ENCODE measurements at places on chromosomes 6 and 20.
A peak's percentile ranks its signal among the peaks of the same experiment; 100 is the strongest.

GRCh38 chr6:63672582-63673129 is 37.1 kb downstream of the PHF3 start:
- no peak for DNase-seq

- no peak for DNase-seq
Observed at GRCh38 chr20:55271371-55271770, 733.9 kb downstream of the CBLN4 start.

GRCh38 chr6:45433533-45434380 is 56.0 kb upstream of the SUPT3H start:
- no peak for DNase-seq

DNA sequence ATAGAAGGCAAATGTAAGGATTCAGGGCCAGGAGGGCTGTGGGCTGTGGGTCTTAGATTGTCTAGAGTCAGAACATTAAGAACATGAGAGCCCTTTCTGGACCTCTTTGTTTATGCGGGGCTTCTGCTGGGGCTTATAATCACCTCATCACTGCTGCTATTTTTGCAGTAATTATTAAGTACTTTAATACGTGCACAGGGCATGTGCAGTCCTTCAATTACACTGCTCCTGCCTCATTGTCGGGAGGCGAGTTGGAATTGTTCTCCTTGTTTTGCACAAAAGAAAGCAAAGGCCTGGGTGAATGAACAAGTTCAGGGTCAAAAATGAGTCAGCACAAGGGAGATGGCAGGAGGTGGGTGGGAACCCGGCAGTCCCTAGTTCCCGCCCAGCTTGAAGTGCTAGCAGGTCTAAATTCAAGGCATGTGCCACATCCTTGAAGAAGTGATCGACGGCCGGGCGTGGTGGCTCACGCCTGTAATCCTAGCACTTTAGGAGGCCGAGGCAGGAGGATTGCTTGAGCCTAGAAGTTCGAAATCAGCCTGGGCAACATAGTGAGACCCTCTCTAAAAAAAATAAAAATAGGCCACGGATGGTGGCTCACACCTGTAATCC is 34.4 kb upstream of the PTPN1 start:
- no peak for DNase-seq

DNA sequence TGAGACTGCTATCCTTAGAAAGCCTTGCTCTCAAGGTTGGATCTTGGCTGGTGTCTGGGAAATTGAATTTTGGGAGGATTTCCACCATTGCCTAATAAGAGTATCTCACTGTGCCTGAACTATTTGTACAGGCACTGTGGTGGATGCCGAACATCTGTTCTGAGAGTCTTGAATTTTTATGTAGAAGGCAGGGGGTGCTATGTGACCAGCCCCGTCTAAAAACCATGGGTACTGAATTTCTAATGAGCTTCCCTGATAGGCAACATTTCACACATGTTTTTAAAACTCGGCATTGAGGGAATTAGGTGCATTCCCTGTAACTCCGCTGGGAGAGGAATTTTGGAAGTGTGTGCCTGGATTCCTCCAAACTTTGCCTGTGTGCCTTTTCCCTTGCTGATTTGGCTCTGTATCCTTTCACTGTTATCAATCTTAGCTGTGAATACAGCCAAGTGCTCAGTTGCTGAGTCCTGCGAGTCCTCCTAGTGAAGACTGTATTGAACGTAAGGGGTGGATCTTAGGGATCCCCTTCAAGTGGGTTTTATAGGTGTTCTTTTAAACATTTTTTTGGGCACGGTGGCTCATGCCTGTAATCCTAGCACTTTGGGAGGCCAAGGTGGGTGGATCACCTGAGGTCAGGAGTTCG is 27.6 kb upstream of the SCAF8 start:
- DNase-seq, result no peak

DNA sequence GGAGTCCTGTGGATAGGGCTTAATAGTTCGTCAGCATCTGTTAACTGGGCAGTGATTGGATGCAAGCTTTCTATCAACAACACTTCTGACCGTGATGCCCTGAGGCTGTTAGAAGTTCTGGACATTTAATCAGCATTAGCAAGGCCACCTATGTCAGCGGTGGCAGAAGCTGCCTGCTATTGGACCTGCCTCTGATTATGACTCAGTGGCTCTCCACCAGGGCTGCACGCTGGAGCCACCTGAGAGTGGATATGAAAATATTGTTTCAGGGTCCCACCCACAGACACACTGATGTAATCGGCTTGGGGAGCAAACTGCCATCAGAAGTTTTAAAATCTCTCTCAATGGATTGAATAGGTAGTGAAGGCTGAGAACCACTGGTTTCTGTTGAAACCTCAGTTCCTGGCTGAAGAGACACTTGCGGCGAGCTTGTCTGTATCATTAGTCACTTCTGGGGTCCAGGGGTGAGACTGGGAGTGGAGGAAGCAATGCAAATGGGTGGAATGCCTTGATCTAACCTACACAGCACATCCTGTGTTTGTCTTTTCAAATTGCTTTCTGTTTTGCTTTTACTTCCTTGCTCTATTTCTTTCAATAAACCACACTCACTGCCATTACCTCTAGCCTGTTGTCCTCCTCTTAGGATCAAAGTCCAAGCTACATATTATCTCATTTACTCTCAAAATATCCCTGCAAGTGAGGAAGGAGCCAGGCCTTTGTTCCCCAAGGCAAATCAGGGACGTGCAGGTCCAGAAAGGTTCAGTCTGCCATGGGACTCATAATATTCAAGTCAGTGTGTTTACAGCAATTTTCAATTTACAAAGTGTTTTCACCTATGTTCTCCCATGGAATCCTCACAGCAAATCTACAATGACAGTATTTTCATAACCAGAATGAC is 4.2 kb downstream of the CLIC5 start:
- DNase-seq, result no peak

- DNase-seq, result no peak
Observed at GRCh38 chr6:148973538-148974208, 226.8 kb downstream of the UST start.

DNA sequence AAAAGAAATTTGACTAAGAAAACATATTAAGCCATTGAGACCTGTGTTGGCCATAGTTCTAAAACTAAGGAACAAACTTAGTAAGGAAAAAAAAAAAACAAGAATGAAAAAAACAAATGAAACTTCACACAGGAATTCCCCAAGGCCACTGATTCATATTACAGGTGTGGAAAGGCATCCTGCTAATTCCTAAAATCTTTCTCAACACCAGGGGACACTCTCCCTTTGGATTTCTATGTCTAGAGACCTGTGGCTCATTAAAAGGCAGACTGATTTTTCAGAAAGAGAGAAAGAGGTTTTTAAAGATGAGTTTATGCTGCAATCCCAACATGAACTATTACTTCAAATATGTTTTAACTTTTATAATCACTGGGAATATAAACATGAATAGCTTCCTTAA is at the start of gene OR12D1:
TSS of gene OR12D1 (plus strand) at position 341 of the 400 bp plus-strand sequence.
- no peak for DNase-seq

- DNase-seq, result no peak
Observed at GRCh38 chr6:124148236-124148957, 344.7 kb downstream of the NKAIN2 start.

- DNase-seq, result no peak
Observed at GRCh38 chr6:21808045-21808470, 214.5 kb downstream of the SOX4 start.

DNA sequence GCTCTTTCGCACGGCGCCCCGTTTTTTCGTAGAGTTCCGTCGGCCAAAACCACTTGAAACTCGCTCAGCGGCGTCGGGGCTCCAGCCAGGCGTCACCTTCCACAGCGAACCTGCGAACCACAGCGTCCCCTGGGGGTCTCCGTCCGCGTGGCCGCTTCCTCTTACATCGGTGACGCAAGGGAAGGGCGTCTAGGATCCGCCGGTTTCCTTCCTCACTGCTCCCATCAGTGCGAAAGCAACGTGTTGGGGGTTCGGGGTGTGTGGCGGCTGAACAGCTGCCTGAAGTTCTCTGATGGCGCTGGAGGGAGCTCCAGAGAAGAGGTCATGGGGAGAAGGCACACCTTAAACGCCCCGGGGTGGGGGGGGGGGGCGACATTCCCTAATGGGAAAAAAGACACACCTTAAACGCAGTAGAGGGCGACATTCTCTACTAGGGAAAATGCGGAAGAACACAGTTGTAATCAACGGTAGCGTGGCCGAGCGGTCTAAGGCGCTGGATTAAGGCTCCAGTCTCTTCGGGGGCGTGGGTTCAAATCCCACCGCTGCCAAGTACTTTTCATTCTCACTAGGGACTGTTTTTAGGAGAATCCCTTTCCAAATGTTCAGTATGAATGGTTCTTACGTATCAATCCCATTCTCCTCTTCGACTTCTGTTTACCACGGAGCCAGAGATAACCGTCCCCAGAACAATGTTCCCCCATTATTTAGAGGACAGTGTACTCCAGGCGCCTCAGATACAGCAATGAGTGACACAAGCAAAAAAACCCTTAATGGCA is 16.4 kb downstream of the ZNF311 start:
- DNase-seq, result no peak

DNA sequence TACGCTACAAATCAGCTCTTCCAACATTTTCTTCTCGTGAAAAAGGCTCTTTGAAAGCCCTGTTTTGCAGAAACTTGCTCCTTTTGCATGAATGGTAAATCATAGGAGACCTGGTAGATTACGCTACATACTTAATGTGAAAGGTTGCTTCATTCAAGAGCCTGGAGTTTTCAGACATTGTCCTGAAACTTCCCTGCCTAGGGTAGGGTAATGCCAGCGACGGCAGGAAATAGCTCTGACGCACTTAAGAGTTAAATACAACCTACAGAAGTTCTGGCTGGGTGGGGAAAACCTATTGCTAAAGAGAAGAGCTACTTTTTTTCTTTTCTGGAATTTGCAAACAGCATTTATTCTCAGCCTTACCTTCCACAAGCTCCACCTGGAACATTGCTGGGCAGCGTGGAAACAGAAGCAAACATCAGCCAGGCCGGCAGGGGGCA is 144.5 kb downstream of the LPA start:
- DNase-seq, result no peak

DNA sequence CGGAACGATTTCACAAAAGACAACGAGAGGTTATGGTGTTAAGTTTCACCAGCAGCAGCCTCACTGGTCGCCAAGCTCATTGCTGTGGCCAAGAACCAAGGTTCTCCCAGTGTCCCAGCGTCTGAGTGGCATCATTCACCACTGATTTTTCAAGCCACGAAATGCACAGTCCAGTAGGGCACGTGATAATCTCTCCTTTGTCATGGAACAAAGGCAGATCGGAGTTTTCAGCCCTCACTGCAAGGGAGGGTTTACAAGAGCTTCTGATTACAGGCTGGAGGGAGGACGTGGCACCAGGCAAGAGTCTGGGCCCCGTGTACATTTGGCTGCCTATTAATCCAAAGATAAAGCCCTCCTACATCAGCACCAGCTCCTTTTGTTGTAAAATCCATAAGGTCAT is 2.0 kb downstream of the CD24 start:
- no peak for DNase-seq

- peak; percentile 54 for DNase-seq
Observed at GRCh38 chr6:142926494-142927270, 18.3 kb downstream of the HIVEP2 start.

- no peak for DNase-seq
Observed at GRCh38 chr6:67640484-67640883, 994.6 kb upstream of the ADGRB3 start.

DNA sequence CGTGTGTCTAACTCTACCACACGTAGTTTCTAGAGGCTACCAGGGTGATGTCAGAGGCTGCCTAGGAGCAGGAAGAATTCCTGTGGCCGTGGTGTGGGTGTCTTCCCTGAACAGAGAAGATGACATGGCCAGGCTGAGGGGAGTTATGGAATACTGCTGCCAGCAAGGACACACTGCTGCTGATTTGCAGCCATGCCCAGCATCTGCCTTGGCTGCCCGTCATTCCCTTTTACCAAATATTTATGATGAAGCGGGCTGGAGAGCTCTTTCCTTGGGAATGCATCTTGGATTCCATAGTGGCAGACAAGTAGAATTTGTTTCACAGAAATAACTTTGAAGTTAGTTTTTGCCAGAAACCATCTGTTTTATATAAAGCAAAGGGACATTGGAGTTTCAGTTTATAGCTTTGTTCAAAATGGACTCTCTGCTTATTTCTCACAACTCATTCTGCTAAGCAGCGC is 80.8 kb upstream of the VSTM2L start:
- no peak for DNase-seq

DNA sequence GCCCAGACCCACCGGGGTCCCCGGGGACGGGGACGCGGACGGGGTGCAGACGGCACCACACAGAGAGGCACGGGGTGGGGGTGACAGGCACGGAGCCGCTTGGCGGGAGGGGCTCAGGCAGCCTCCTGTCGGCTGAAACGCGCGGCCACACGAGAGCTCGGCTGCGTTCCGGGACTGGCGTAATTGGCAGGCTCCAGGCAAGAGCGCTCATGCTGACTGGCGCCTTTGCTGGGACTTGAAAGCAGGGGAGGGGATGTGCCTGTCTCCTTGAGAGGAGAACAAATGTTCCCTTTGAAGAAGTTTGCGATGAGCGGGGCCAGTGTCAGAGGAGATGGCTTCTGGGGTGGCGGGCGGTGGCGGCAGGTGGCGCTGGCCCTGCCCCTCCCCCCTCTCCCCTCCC is 25.8 kb downstream of the BHLHE23 start:
- no peak for DNase-seq

DNA sequence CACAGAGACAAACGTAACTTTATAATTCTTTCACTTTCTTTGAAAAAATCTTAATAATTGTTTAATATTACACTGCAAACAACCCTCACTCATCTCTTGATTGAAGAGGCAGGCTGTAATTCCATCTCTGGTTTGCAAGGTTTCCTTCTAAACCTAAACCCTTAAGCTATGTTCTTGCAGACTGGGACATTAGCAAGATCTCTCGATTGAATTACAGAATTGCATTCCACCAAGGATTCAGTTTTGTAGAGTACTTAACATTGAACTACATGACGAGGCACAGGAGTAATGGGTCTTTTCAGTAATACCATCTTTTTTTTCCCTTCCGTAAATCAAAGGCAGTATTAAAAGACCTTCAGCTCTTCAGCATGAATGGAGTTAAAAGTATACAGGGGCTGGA is 111.6 kb upstream of the EEF1E1 start:
- no peak for DNase-seq

DNA sequence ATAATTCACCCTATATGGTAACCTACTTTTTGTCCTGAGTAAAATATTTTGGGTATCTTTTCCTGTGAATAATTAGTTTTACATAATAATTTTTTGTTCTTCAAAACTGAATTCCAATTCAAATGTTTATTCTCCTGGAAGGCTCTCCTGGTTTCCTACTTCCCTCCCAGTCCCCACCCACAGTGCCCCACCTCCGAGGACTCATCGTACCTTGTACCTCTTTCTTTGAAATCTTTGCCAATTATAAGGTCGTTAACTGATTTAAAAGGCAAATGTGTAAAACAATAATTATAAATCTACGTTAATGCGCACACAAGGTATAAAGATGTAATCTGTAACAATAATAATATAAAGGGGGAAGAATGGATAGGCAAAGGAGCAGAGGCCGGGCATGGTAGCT is 40.5 kb upstream of the VEGFA start:
- no peak for DNase-seq
